ENCODE measurements at places on chromosomes 5 and 9.

- DNase-seq, result no peak
Measured at GRCh38 chr5:39333104-39333503, 31.2 kb downstream of the C9 start.

DNA sequence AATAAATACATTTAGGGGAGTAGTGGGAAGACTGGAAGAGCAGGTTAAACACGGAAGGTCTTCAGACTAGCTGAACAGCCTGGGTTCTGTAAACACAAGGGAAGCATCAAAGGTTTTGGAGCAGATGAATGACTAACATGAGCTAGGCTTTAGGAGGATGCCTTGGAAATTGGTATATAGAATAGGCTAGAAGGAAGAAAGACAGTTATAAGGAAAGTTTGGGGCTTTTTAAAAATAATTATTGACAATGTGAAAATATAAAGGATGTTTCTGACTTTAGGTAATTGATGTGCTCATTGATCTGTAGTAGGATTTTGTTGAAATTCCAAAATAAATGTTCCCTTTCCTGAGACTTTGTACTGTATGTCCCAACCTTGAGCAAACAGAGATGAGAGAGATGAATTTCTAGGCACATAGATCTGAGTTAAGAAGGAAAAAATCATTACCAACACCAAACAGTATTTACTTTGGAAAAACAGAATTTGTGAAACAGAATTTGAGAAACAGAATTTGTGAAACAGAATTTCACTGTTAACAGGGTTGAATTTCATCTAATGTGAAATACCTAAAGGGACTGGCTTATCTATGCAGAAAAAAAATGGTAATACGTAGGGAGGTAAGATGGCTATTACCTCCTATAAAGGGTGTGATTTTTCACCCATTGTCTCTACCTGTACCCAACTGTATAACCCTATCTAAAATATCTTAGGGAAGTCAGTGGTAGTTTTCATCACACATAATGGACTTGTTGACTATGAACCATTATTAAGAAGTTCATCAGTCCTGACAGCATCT lies 28.8 kb downstream of the SKP2 start:
- DNase-seq, result no peak

- DNase-seq, result no peak
Measured at GRCh38 chr5:122977319-122977718, 59.2 kb downstream of the PPIC start.

DNA sequence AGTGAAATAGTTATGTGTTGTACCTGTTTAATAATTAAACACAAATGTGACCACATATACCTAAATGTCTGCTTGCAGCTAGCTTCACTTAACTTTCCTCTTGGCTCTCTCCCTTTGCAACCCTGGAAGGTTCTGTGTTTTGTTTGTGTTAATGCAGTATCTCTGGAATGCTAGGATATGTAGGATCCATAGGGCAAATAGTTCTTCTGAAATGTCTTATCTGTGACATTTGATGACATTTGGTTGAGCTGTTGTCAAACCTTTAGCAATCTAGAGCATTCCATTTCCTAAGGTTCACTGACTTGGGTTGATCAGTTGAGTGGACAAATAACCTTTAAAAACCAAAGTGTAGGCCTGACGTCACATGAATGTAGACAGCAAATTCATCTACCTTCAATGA lies 21.8 kb downstream of the CTNNA1 start:
- DNase-seq, result no peak

DNA sequence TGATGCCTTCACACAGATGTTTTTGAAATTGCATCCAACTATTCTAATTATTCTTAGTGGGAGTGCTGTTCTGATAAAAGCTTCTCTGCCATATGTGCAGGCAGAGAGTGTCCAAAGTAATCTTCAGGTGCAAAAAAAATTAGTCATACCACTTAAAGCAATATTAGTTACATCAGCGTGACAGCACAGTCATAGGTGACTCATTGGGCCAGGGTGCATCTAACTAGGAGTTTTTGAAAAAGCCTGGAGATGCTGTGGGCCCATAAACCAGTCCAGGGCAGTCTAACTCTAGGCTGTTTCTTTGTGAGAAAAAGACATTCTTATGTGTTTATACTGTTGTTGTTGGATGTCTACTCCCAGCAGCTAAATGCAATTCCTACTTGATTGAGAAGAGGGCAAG lies 33.0 kb upstream of the C6 start:
- DNase-seq, result no peak

DNA sequence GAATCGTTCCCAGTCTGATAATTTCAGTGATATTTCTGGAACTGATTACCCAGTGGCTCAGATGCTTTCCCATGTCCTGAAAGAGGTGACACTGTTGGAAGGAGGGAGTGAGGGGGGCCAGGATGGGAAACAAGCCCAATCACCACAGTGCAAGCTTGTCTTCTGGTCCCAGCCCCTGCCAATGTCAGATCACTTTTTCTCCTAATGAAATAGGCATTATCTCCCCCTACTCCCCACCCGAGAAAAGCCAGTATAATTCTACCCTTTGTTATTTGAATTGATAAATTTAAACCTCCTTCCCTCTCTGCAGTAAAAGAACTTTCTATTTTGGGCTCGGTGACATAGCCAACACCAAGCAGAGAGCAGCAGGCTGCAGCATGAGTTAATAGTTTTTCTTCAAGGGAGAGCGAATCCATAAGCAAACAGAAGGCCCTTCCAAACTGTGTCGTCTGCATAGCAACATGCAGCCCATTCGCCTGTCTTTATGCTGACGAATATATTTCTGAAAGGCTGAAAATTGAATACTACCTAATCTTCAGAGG lies 14.6 kb upstream of the PPP2CA start:
- DNase-seq, result peak; percentile 28

- DNase-seq, result no peak
Measured at GRCh38 chr9:126326228-126327005, at the start of gene MVB12B. Gene MVB12B, plus strand, starts transcription at chr9:126326829. Its CDS starts 101 bp downstream, at chr9:126326930.

GRCh38 chr9:107464516-107464915 lies 25.1 kb downstream of the KLF4 start:
- no peak for DNase-seq

DNA sequence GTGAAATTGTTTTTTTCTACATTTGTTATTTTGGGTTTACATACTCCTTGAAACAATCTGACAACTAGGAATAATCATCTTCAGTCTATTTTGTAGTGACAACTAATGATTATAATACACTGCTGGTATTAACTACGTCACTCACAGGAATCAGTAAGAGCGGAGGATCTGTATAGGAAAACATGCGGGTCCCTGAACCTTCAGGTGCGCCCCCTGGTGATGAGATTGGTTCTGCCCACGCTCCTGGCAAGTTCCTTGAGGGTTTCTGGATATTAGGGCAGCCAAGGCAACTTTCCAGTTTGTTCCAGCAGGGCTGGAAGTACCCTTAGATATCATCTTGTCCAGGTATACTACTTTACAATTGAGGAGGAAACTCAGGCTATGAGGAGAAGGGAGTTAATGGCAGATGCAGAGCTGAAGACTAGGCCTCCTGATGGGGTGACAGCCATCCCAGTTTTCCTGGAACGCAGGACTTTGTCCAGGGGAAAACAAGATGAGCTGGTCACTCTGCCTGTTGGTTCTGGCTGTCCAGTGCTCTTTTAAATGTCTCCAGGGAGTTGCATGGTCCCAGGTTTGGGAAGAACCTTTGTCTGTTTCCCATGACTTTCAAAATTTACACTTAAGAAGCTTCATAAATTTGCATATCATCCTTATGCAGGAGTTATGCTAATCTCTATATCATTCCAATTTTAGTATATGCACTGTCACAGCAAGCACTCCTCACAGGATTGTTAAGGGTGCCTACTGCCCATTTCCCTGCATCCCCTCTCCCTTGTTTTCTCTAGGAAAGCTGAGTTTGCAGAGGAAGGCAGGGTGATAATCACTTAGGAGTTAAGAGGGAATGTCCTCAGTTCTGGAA lies 14.9 kb upstream of the WNT8A start:
- DNase-seq, result peak; percentile 4

DNA sequence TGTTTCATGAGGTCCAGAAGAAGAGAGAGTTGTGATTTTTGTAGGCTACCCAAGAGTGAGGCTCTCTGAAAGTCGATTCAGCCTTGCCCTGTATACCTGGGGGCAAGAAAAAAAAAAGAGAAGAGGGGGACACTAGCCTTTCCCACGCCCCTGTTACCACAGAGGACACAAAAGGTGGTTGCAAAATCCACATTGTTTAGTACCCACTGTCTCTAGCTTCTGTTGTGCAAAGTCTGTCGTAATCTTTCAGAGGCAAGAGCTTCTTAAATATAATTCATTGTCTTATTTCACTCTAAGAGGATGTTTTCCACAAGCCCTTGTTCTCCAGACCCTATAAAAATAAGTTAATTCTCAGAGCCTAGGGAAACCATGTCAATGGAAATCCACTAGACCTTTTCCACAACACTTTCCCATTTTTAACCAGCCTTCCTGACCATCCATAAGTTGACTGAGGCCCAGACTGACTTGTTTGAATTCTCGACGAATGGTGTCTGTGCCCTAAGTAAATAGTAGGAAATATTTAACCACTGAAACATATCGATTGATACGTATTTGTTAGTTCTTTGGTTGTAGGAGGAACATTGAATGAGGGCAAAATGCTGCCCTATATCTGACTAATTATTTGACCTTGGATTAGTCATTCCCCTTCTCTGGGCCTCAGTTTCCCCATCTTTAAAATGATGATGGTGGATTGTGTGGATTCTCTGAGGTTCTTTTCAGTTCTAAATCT lies 182.7 kb downstream of the PAPPA start:
- DNase-seq, result no peak

DNA sequence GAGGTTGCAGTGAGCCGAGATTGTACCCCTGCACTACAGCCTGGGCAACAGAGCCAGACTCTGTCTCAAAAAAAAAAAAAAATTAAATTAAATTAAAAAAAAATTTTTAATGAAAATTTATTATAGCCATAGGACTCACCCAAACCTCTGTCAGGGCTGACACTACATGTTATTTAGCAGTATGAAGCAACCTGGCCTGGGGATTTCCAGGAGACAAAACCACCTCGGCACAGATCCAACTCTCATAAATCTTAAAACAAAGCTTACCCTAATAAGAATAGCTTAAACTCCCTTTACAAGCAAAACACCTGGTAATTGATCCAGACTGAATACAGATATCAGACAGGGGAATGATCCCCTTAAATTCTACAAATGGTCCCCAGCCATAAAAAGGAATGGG lies 38.4 kb downstream of the PPP1R2B start:
- DNase-seq, result no peak

DNA sequence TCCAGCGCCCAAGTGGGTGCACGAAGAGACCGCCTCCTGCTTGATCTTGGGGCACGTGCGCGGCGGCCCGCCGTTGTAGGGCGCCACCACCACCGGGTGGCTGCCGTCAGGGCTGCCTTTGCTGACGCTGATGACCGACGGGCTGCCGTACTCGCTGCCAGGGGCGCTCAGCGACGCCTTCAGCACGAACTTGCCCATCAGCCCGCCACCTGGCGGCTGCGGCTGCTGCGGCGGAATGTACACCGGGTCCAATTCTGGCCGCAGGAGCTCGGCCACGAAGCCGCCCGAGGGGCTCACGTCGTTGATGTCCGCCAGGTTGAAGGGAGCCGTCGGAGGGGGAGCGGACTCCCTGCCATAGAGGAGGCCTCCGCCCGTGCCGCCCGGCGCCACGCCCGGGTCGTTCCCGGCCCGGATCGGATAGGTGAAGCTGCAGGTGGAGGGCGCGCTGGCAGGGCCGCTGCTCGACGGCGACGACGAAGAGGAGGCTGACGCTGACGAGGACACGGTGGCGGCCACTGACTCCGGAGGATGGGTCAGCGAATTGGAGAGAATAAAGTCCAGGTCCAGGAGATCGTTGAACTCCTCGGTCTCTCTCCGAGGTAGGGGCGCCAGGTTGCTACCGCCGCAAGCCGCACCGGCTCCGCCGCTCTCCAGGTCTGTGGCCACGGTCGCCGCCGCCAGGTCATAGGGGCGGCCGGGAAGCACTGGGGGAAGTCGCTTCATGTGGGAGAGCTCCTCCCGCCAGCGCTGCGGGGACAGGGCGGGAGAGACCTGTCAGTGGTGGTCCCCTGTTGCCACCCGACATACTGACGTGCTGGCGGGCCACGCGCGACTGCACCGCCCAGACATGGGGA lies 1.8 kb downstream of the KLF4 start:
- no peak for DNase-seq

GRCh38 chr5:32422697-32423096 lies 21.8 kb downstream of the ZFR start:
- DNase-seq, result no peak

DNA sequence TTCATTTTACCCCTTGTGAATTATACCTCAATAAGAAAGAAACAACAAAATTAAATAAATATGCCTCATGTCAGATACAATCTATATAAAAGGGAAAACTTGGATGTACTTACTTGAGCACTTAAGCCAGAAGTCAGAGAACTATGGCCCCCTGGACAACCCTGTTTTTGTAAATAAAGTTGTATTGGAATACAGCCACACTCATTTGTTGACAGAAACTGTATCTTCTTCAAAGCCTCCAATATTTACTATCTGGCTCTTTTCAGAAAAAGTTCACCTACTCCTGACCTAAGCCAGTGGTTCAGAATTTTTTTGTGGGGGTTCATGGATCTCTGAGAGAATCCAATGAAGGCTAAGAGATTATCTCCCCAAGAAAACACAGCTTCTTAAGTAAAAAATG lies 45.3 kb upstream of the RASEF start:
- no peak for DNase-seq

DNA sequence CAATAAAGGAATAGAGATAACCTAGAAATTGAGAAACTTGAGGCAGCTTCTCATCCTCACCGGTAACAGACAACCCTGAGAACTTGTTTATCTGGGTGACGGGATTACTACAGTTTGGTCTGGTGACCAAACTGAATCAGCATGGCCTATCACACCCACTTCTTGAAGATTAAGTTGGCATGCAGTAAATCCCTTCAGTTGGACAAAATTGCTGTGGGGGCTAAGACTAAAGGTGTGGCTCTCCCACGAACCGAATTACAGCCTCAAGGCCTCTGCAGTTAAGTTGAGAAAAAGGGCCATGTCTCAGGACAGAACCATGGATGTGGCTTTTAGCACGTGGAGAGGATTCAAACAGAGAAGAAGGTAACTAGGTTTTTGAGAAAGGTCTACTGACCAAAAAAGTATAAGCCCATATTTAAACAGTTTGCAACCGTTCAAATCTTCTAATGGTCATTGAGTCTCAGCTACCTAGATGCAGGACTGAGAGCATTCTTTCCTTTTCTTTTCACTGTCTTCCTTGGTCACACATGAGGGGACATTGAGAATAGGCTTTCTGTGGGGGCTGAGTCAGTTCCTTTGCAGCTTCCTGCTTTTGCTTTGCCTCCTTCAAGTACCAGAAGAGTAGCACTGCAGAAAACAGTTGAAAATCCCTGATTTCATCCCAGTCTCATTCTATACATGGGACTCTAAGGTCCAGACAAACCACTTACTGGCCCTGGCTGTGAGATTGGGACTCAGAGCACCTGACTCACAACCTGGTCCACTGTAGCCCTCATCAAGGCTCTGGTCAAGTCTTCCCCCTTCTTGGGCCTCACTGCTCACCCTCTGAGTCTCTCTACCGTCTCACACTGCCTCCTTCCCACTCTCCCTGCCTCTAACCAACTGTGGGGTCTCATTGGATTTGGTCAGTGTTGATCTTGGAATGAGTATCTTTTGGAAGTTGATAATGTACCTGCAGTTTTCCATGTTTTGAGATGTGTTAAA lies 30.9 kb downstream of the PDE6A start:
- DNase-seq, result no peak

GRCh38 chr5:65204966-65205365 lies 276.8 kb downstream of the ADAMTS6 start:
- no peak for DNase-seq

- no peak for DNase-seq
Measured at GRCh38 chr9:20671635-20672034, 12.4 kb upstream of the FOCAD start.

- DNase-seq, result no peak
Measured at GRCh38 chr9:102069969-102070368, 331.5 kb upstream of the GRIN3A start.

Measured in hypothalamus (tissue), 51 donors.